ENCODE measurements at places on chromosomes 12 and 14.

DNA sequence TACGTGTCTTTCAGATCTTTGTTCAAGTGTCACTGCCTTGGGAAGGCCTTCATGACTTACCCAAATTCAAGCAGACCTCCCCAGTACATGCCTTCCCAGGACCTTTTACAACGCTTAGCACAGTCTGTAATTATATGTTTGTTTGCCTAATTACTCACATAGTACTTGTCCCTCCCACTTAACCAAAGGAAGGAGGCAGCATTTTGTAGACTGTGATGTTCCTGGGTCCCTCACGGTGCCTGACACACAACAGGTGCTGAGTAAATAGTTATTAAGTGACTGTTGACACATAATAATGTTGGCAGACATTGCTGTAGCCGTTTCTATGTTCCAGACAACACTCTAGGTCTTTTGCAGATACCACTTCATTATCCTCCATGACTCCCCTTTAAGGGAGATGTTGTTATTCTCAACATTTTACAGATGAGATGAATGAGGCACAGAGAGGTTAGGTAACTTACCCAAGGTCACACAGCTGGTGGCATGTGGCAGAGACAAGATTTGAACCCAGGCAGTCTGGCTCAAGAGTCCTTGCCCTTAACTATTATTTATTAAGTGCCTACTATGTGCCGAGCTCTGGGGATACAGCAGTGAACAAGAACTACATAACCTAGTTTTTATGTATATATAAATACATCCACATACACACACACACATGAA, 130.7 kb downstream of the PHETA1 start:
- DNase-seq = no peak

- DNase-seq = no peak
Measured at GRCh38 chr12:123384318-123384993, 524 bp downstream of the KMT5A start.

GRCh38 chr12:106389151-106389550, 31.6 kb downstream of the POLR3B start:
- DNase-seq = peak; percentile 8

DNA sequence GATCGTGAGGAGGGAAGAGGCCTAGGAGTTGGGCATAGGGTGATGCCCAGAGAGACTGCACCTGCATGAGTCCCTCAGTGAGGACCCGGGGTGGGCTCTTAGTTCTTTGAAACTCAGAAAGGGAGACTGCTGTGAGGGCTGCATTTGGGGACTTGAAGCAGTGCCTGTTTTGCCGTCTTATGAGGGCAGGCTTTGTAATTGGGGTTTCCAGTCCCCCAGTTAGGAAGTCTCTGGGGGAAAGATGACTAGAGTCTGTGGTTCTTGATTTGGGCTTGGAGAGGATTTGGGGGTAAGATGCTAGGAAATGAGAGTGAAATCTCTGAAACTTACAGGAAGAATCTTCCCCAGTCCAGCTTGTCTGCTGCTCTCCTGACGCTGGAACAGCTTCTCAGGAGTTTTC, 99.6 kb downstream of the ARF6 start:
- no peak for DNase-seq

DNA sequence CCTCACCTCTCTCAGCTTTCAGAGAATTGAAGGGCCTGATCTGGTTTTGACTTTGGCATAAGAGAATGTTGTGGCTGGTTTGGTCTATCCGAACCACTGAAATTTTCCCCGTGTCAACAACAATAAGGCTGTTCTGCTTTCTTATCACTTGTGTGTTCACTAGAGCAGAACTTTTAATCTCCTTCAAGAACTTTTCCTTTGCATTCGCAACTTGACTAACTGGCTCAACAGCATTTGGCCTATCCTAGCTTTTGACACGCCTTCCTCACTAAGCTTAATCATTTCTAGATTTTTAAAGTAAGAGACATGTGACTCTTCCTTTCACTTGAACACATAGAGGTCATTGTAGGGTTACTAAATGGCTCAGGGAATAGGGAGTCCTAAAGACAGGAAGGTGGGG, 25.9 kb upstream of the EDDM3A start:
- no peak for DNase-seq

- no peak for DNase-seq
Measured at GRCh38 chr14:53621433-53621832, 335.2 kb downstream of the BMP4 start.

GRCh38 chr12:17489452-17489851, 600.5 kb downstream of the RERGL start:
- no peak for DNase-seq

- DNase-seq = no peak
Measured at GRCh38 chr12:15206831-15207389, 14.3 kb downstream of the RERG start.

GRCh38 chr14:45253754-45254310, 830 bp upstream of the MIS18BP1 start:
- peak; percentile 49 for DNase-seq

DNA sequence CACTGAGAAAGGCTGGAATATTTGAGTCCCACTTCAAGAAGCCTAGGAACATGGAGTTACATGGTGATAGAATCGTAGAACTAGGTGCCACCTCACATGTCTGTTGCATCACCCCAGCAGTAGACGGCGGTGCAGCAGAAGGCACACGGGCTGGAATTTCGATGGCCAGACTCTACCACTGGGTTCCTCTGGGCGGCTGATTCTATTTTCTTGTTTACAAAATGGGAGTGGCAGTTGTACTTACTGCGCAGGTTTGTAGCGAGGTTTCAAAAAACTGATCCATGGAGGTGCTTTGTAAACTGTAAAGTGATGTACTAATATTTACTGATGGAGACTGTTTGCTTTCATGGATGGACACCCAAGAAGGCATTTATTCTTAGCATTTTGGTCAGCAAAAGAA, 45.7 kb downstream of the WDR20 start:
- no peak for DNase-seq

DNA sequence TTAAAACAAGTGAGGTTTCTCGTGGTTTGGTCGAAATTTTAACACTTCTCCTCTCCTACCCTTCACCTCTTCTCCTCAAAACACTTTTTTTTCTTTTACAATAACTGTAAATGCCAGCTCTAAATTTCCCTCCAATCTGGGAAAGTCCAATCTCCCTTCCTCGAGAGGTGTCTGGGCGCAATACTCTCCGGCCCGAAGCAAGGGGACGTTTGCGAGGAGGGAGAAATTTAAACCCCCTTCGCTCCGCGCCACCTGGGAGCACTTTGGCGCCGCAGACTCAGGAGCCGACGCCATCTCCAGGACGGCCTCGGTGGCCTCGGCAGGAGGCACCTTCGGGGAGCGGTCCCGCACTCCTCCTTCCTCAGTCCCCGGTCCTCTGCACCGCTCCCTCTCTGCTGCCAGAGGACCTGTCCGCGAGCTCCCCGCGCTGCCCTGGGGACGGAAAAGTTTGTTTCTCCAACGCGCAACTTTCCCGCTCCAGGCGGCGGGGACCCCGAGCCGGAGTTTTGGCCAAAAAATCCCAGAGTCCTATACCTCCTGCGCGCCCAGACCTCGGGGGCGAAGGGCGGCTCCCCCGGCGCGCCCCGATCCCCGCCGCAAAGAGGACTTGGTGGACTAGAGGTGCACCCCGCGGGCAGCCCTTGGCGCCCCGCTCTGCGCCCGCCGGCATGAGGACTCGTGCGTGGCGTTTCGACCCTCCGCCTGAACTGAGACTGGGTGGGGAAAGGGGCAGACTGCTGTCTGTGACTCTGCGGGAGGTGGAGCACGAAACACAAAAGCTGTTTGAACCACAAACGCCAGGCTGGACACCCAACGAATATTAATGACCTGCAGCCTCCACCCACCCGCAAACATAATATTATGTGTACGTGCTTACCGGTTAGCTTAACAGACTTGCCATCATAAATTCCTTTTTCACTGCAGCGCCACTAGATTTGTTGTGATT, 95.2 kb upstream of the HMGA2 start:
- peak; percentile 25 for DNase-seq

- no peak for DNase-seq
Measured at GRCh38 chr14:66595394-66595793, 87.4 kb downstream of the GPHN start.

DNA sequence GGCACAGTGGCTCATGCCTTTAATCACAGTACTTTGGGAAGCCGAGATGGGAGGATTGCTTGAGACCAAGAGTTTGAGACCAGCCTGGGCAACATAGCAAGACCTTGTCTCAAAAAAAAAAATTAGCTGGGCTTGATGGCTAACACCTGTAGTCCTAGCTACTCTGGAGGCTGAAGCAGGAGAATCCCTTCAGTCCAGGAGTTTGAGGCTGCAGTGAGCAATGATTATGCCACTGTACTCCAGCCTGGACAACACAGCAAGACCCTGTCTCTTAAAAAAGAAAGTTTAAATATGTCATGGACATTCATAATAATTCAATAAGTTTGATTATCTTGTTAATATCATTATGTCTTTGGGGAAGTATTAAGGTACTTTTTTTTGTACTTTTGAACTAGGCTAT, 38.9 kb downstream of the KIAA0586 start:
- no peak for DNase-seq

- DNase-seq = no peak
Measured at GRCh38 chr12:122520676-122521075, 6.1 kb downstream of the RSRC2 start.

DNA sequence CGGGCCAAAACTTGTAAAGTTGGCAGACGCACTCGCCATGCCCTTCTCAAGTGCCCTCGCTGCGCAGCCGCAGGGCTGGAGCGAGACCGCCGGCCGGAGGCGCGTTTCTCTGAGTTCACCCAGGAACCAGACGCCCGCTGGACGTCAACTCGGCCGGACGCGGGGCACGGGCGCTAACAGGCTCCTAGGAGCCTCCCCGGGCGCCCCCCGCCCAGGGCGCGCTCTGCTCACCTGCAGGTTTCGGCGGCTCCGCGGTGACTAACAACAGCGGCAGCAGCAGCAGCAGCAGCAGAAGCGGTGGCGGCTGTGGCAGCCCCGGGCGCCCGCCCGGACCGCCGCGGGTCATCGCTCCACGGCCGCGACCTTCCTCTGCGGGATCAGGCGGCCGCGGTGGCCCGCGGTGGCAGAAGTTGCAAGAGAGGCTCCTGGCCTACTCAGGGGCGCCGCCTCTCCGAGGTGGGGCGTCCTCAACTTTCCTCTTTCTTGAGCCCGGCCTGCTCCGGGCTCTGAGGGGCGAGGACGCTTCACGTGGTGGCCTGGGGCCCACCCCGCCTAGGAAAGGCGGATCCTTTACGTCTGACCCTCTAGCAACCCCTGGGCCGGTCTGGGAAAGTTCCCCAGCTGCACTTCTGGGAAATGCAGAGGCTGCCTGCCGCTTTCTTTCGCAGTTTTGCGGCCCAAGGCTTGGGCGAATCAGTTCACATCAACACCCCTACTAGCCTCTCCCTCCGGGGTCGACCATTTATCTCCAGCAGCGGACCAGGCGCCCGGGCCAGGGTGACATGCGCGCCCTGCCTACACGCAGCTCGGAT, at the start of gene PLBD1:
Gene PLBD1, minus strand, starts transcription at position 533 of the 812 bp plus-strand sequence. Its CDS starts 187 bp downstream, at position 346.
- peak; percentile 17 for DNase-seq

GRCh38 chr12:31300783-31301182, 25.2 kb downstream of the SINHCAF start:
- no peak for DNase-seq

DNA sequence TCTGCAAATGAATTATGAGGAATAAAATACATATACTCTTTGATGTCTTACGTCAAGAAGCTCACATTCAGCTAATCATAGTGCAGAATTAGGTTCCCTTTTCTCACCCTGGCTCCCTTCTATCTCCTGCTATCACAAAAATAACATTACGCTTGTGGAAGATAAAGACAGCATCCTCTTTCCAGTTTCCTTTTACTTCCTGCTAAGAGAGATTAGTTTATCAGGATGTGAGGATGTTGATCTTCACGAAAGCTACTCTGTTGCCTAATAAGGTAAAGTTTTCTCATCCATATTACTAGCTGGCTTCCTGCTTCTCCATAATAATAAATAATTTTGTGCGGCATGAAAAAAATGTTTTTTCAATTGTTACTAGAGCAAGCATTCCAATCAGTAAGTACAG, 217.7 kb upstream of the DCN start:
- no peak for DNase-seq

DNA sequence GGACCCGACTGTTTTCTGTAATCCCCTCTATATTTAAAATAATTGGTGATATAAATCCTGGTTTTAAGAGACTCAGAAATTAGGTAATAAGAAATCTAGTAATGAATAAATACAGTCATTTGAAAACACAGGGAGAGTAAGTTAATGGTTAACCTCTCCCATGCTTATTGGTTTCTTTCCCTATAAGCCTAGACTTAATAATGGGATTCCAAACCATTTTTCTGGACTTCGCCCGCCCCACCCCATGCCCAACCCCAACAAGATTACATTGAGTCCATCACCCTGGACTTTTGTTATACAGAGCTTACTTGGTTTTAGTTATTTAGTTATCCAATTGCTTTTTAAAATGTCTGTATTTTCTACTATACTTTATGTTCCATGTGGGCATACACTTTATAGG, 98.7 kb downstream of the WIF1 start:
- DNase-seq = no peak

DNA sequence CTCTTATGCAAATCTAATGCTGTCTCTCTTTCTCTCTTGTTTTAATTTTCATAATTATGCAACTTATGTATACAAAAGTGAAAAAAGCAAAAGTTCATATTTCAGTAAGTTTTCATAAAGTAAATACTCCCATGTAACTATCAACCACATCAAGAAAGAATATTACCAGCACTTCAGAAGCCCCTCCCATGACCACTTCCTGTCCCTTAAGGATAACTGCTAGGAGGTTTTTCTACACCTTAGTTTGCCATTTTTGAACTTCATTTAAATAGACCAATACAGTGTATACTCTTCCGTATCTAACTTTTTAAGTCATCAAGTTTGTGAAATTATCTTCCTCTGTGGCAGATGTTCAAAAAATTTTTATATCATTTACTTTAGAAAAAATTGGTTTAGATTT, 547 bp upstream of the OR4K15 start:
- DNase-seq = no peak

- DNase-seq = no peak
Measured at GRCh38 chr12:54997929-54998522, 13.5 kb upstream of the TESPA1 start.

GRCh38 chr12:62044450-62045135, 215.6 kb upstream of the USP15 start:
- DNase-seq = no peak

GRCh38 chr12:19546611-19547162, 107.4 kb downstream of the AEBP2 start:
- peak; percentile 51 for DNase-seq

Data from fibroblast of upper back skin (primary cell).